HTR-8/SVneo (cell line): ENCODE measurements at places on chromosomes 7 and 10.

GRCh38 chr7:19919261-19920095, 146.1 kb upstream of the TMEM196 start:
- DNase-seq, result no peak

GRCh38 chr7:27260211-27260610, 17.6 kb downstream of the EVX1 start:
- no peak for DNase-seq

DNA sequence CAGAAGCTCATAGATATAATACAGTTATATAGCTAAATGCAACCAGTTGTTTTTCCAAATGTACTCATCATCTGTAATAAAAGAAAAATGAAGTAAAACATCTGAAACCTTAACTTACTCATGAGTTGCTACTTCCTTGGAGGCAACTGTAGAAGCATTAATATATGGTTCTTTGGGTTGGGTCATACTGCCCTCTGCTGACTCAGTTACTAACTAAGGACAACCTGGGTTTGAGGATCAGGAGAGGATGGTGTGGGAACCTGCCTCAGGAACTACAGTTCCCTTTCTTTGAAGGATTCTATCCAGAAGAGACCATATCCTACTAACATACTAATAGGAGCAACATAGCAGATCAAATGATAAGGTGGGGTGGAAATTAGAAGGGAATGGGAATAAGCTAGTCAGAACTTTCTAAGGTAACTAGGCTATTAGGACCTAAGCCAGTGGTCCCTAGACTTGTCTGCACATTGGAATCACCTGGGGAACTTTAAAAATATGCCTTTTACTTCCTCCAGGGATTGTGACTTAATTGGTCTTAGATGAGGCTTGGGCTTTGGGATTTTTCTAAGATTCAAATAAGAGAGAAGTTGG, 20.7 kb downstream of the COX15 start:
- DNase-seq, result peak; percentile 53

GRCh38 chr7:131106681-131107336, 220.9 kb upstream of the MKLN1 start:
- no peak for DNase-seq

DNA sequence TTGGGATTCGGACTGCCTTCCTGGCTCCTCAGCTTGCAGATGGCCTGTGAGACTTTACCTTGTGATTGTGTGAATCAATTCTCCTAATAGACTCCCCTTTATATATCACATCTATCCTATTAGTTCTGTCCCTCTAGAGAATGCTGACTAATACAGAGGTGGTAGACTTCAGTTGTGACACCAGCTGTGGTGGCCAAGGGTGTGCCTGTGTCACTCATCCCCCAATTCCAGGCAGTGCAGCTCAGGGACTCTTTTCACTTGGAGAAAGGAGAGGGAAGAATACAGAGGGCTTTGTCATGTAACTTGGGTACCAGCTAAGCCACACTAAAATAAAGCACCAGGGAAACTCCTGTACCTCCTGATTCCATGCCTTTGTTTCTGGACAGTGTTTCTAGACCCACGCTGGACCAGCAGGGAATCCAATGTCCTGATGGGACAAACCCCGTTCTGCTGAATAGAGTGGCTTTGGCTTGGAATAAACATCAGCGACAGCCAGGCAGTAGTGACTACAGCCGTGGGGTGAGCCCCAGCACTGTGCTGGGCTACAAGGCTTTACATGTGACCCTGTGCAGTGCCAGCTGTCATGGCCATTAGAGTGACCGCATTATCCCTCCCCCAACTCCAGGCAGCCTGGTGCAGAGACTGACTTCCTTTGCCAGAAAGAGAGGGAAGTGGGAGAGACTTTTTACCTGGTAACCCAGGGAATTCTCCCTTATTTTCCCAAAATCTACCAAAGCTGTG, 233.6 kb downstream of the ANK3 start:
- DNase-seq, result no peak

DNA sequence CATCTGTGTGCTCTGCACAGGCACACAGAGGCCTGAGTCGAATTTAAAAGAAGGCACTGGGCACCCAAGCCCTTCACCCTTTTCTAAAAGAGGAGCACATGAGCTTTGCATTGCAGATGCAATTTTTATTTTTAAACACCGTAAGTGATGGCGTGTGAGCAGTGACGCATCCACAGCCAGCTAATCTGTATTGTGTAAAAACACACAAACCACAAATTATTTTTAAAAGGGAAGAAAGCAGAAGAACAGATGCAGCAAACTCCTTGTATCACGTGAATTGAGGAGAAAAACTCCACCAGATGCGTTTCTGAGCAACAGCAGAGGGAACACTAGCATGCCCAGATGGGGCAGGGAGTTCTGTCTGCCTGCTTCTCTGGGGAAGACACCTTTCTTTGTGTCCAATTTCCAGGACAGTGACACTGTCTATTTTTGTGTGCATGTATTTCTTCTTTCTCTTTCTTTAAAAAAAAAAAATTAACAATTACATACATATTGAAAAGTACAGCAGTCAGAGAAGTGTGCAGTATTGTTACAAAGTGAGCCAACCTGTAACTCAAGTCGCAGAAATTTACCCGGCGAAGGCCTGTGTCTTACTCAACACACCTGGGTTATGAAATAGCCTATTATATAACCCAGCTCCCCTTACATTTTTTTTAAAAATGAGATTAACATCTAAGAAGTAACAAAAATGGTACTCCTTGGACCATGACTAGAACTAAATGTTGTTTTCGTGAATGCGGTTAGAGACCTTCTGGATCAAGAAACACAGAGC, 39.2 kb downstream of the EEPD1 start:
- DNase-seq, result no peak

GRCh38 chr10:102781921-102782557, 38.3 kb downstream of the WBP1L start:
- no peak for DNase-seq
